Thymus (tissue), 14 donors: ENCODE measurements at places on chromosomes 2 and 18. TPM values are rescaled to one million over a fixed set of nuclear protein-coding genes. Genes with fewer than 3 reads are reported as not detected.

- no peaks in the 10 kb centered on the region for H3K36me3 ChIP-seq
- no peak overlapping the region for H3K27ac ChIP-seq
- DNase-seq: no peak
Measured at GRCh38 chr18:25176518-25177042, 175.4 kb downstream of the ZNF521 start.

Gene NAT8
- not detected for total RNA-seq

Gene HOXD11
- total RNA-seq: not detected

DNA sequence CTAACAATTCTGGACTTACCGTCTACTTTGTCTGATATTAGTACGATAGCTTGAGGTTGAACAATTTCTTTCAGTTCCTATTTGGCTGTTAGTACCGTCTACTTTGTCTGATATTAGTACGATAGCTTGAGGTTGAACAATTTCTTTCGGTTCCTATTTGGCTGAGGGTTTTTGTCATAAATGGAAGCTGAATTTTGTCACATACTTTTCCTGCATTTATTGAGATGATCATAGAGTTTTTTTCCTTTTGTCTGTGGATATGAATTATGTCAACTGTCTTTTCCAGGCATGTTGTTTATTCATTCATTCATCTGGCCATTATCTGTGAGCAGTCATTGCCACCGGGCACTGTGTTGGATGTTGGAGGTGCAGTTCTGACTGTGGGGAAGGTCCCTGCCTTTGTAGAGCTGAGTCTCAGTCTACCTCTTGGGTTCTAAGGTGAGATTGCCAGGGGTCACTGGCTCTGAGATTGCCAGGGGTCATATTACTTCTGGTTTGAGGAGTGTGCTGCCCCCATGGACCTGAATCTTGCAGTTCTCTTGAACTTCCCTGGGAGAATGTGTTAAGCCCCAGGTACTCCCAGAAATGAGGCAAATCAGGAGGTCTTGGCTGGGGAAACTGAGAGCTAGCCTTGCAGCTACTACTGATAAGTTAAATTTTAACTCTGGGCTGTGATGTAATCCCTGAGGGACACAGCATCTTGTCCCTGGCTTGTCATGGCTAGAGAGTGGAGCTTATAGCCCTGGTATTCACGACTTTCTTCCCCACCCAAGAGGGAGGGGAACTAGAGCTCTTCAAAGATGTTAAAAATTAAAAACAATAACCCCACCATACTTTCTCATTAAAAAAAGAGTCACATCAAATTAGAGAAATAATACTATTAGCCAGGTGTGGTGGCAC lies 89.1 kb upstream of the MBOAT2 start:
- H3K27ac ChIP-seq: no peak overlapping the region
- H3K27me3 ChIP-seq: peaks cover 7% of the 10 kb centered on the region
- H3K4me3 ChIP-seq: no peak overlapping the region
- H3K36me3 ChIP-seq: no peaks in the 10 kb centered on the region

Gene SPP2
- 0.05 TPM for total RNA-seq

DNA sequence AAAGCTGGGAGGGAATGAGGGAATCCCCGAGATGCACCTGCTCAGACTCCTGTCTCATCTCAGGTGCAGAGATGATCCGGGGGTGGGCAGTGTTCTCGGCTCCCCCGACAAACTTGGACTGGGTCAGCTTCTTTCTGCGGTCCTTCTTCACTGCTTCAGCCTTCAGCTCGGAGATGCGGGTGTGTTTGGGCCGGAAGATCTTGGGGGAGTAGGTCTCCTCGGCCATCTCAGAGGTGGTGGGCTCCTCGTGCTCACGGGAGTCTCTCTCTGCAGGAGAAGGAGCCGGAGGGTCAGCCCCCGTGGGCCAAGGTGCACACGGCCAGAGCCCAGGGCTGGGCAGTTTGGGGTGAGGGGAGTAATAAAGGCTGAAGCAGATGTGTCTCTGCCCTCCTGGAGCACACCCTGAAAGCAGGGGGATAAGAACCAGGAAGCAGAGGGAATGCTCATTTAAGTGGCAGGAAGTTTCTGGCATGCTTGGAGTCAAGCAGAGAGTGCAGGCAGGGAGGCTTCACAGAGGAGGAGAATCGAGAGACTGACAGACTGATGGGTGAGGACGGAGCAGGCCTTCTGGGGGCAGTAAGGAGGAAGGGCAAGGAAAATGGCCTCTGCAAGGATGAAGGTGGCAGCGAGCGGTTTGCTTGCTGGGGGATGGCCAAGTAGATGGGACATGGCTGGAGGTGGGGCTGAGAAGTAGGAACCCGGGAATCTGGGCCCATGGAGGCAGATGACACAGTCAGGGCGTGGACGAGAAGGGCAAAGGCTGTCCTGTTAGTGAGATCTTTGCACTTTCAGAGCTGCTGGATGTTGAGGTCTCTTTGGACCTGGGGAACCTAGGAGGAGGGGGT lies 16.3 kb downstream of the IGFBP5 start:
- peaks cover 4% of the 10 kb centered on the region for H3K27me3 ChIP-seq
- no peaks in the 10 kb centered on the region for H3K4me1 ChIP-seq
- DNase-seq: no peak
- no peak overlapping the region for H3K4me3 ChIP-seq
- no peak overlapping the region for H3K27ac ChIP-seq

Gene CCDC141
- total RNA-seq: 5.8 TPM

GRCh38 chr2:30985493-30986230 lies 152.6 kb downstream of the GALNT14 start:
- H3K36me3 ChIP-seq: no peaks in the 10 kb centered on the region
- no peak overlapping the region for H3K4me3 ChIP-seq

- no peak for DNase-seq
- peaks cover 65% of the 10 kb centered on the region for H3K36me3 ChIP-seq
- H3K4me1 ChIP-seq: no peaks in the 10 kb centered on the region
- H3K27ac ChIP-seq: no peak overlapping the region
- no peak overlapping the region for H3K4me3 ChIP-seq
Measured at GRCh38 chr2:190972846-190973245, 41.1 kb downstream of the STAT1 start.

- no peak overlapping the region for H3K4me3 ChIP-seq
- H3K27ac ChIP-seq: no peak overlapping the region
- H3K36me3 ChIP-seq: no peaks in the 10 kb centered on the region
- DNase-seq: no peak
- H3K4me1 ChIP-seq: no peaks in the 10 kb centered on the region
Measured at GRCh38 chr18:40524881-40525280, 1430.2 kb upstream of the PIK3C3 start.

DNA sequence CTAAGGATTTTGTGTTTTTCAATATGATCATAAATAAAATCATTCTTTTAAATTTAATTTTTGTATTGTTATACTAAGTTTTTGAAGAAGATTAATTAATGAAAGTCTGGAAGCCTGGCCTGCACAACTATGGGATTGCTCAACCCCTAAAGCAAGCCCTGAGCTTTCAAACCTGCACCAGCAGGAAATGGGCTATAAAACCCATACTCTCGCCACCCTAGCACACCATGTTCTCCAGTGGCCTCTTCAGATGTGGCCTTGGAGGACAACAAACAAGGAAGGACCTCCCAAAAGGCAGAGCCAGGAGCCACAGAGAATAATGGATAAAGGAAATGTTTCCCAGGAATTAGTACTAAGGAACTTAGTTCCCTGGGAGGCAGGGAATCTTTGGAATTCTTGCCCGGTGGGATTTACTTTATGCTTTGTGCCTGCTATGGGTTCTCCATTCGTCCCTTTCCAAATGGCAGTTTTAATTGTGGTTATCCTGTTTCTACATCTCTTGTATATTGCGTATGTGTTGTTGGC lies 212.5 kb downstream of the ZFP36L2 start:
- H3K36me3 ChIP-seq: no peaks in the 10 kb centered on the region
- H3K4me3 ChIP-seq: no peak overlapping the region
- no peak overlapping the region for H3K27ac ChIP-seq
- no peaks in the 10 kb centered on the region for H3K27me3 ChIP-seq
- DNase-seq: no peak
- H3K4me1 ChIP-seq: peaks cover 7% of the 10 kb centered on the region

Gene SERPINB11
- not detected for total RNA-seq

GRCh38 chr2:175166216-175166824 lies 1.7 kb downstream of the ATF2 start:
- no peaks in the 10 kb centered on the region for H3K27me3 ChIP-seq
- H3K27ac ChIP-seq: no peak overlapping the region
- H3K4me1 ChIP-seq: peaks cover 7% of the 10 kb centered on the region
- H3K36me3 ChIP-seq: no peaks in the 10 kb centered on the region
- DNase-seq: no peak

DNA sequence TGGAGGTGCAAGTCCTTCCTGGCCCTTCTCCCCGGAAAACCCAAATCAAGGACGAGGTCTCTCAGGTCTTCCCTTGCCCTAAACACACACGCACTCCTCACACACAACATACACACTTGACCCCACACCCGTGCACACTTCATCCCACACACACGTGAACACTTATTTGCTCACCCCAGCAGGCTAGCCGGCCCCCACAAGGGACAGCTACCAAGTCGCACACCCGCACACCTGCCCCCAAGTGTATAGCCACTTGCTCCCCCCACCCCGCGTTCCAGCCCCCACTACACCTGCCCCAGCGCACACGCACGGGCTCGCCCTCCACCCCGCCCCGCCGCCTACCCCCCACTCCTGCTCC lies 359 bp downstream of the TGFBRAP1 start:
- H3K27me3 ChIP-seq: no peaks in the 10 kb centered on the region
- H3K4me1 ChIP-seq: peaks cover 19% of the 10 kb centered on the region
- peaks cover 3% of the 10 kb centered on the region for H3K36me3 ChIP-seq
- no peak for DNase-seq
- no peak overlapping the region for H3K27ac ChIP-seq

- no peaks in the 10 kb centered on the region for H3K27me3 ChIP-seq
- DNase-seq: no peak
- no peaks in the 10 kb centered on the region for H3K4me1 ChIP-seq
- no peak overlapping the region for H3K4me3 ChIP-seq
Measured at GRCh38 chr18:75521816-75522215, 94.3 kb upstream of the SMIM21 start.
